ENCODE measurements at places on chromosomes 6 and 20.

- no peak for DNase-seq
Measured at GRCh38 chr20:39503902-39504709, 542.0 kb downstream of the DHX35 start.

- peak; percentile 94 for DNase-seq
Measured at GRCh38 chr20:45358282-45359068, 4.5 kb upstream of the SYS1 start.

DNA sequence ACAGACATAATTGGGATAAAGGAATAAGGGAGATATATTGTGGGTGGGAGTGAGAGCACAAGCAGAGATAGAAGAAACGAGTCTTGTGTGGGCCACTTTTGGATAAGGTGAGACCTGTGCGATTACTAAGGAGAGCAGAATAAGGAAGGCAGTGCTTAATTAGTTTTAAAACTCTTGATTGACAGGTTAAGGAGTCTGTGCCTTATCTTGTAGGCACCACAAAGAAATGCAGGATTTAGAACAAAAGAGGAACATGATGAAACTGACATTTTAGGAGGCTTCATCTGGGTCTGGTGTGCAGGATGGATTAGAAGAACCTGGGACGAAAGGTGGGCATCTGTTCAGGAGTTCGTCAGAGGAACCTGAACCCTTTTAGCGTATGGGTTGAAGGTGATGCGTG lies 70.2 kb upstream of the KIF25 start:
- no peak for DNase-seq

GRCh38 chr6:36329798-36330291 lies 6.8 kb downstream of the BNIP5 start:
- no peak for DNase-seq

- DNase-seq = no peak
Measured at GRCh38 chr6:127225497-127225896, 41.2 kb upstream of the RNF146 start.

Data from uterus (tissue), 4 donors.